Foreskin keratinocyte (primary cell): ENCODE measurements at places on chromosomes 16 and 17. TPM values are rescaled to one million over a fixed set of nuclear protein-coding genes. Genes with fewer than 3 reads are reported as not detected.

- DNase-seq, result peak; percentile 24
Observed at GRCh38 chr16:67842509-67843342, 606 bp downstream of the THAP11 start.

DNA sequence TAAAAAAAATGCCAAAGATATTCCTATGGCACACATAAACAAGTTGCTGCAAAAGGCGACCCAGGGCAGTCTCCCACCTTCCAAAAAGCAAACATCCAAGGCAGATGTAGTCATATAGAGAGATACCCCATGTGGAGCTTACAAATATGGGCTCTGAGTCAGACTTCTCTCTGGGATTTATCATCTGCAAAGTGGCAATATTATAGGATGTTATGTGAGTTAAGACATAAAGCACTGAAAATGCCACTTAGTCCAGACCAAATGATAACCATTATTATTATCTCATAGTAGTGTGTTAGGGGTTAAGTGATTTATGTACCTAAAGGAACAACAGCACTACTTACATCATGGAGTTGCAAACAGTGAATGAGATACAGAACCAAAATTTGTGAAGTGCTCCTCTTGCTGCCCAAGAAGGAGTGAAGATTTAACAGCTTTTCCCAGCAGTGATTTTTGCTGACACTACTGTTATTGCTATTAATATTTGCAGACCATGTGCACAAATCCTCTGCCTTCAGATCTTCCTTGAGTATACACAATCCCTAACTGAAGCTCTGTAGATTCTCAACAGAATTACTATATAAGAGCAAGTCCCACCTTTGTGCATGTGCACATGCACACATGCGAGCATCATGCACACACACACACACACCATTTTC is 560.0 kb upstream of the SALL1 start:
- DNase-seq, result no peak

- no peak for DNase-seq
Observed at GRCh38 chr17:5838661-5839300, 231.4 kb upstream of the WSCD1 start.

DNA sequence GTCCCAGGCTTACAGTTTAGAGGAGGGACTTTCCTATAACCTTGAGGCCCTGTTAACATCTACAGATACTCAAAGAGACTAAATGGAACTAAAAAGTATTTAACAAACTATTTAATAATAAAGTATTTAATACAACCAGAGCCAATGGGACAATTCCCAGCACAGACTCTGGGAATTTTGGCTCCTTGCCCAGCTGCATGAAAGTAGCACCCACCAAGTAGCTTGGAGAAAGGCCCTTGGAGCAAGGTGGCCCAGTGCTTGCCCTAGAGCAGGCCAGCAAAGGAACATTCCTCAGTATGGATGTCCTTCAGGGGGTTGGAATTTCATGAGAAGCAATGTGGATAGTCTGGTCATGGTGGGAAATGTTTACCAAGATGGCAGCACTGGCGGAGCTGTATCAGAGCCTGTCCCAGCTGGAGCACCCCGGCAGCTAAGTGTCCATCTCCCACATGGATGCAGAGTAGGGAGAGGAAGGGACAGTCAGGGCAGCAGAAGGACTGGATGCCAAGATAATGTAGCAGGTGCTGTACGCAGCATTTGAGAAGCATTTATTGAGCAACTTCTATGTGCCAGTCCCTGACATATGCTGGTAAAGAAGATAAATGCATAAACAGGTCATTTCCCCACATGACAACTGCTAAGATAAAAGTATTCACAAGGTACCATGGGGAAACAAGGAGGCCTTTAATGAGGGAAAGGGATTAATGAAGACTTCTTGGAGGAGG is 5.2 kb upstream of the SMARCD2 start:
- no peak for DNase-seq

GRCh38 chr16:11743308-11744074 is 834 bp upstream of the TXNDC11 start:
- peak; percentile 11 for DNase-seq

The HP gene
- polyA plus RNA-seq, result not detected in 2 replicates

GRCh38 chr17:78919861-78920450 is 5.2 kb downstream of the TIMP2 start:
- DNase-seq, result no peak

- DNase-seq, result no peak
Observed at GRCh38 chr16:24130494-24131085, 125.5 kb upstream of the CACNG3 start.
